ENCODE measurements at places on chromosomes 11 and 22. TPM values are rescaled to one million over a fixed set of nuclear protein-coding genes. Genes with fewer than 3 reads are reported as not detected.

GRCh38 chr11:37449146-37449545 is 851.1 kb upstream of the RAG2 start:
- DNase-seq, result no peak

- DNase-seq, result no peak
Measured at GRCh38 chr11:75068559-75068958, 28.1 kb downstream of the OR2AT4 start.

GRCh38 chr11:581752-582151 is 5.5 kb downstream of the PHRF1 start:
- no peak for DNase-seq

- DNase-seq, result no peak
Measured at GRCh38 chr22:49118065-49118464, 709.6 kb downstream of the BRD1 start.

The CECR2 gene
- 0.42 TPM for total RNA-seq

Measured in thymus (tissue), 14 donors.